ENCODE measurements at places on chromosomes 3 and 15. TPM values are rescaled to one million over a fixed set of nuclear protein-coding genes. Genes with fewer than 3 reads are reported as not detected.

APOD gene
- 0.30 TPM for total RNA-seq

SCN11A gene
- total RNA-seq: 0.21 TPM

CCDC39 gene
- not detected for total RNA-seq

ZFAND6 gene
- 42.4 TPM for total RNA-seq

GP9 gene
- total RNA-seq: not detected

MYO5C gene
- 1.1 TPM for total RNA-seq

MME gene
- total RNA-seq: not detected

RPL22L1 gene
- total RNA-seq: 101 TPM

TOP2B gene
- total RNA-seq: 125 TPM

MUC20 gene
- total RNA-seq: 3.6 TPM

MESP1 gene
- total RNA-seq: 3.0 TPM

AP3B2 gene
- total RNA-seq: 0.18 TPM

LMAN1L gene
- 0.27 TPM for total RNA-seq

CAND2 gene
- total RNA-seq: 1.8 TPM

PLSCR2 gene
- total RNA-seq: not detected

SLC24A5 gene
- not detected for total RNA-seq

ZPLD1 gene
- not detected for total RNA-seq

SAMD7 gene
- total RNA-seq: not detected

ESYT3 gene
- 0.14 TPM for total RNA-seq

SEMA5B gene
- total RNA-seq: not detected

IL1RAP gene
- total RNA-seq: 24.4 TPM
